ENCODE measurements at places on chromosomes 6 and 20. TPM values are rescaled to one million over a fixed set of nuclear protein-coding genes. Genes with fewer than 3 reads are reported as not detected.

DNA sequence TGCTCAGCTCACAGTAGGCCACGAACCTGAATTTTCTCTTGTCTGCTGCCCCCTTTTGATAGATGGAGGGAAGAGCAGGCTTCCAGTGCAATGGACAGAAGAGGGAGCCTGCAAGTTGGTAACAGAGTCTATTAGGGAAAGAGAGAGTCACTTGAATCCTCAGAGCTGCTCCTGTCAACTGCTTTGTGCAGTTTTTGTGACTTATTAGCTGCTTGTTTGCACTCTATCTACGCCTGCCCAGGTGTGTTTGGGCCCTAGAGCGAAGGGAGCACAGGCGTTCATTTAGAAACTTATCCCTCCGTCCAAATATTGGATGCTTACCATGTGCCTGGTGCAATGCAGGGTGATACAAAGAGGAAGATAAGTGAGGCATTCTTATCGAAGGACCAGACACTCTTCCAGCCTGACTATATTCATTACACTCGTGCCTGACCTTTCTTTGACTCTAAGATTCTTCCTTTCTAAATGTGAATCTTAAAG, 11.6 kb upstream of the SLC2A12 start:
- peak; percentile 66 for DNase-seq

- no peak for DNase-seq
Measured at GRCh38 chr6:70700922-70701876, 33.5 kb downstream of the SMAP1 start.

GRCh38 chr20:47455133-47456040, 46.3 kb upstream of the NCOA3 start:
- DNase-seq: no peak

DNA sequence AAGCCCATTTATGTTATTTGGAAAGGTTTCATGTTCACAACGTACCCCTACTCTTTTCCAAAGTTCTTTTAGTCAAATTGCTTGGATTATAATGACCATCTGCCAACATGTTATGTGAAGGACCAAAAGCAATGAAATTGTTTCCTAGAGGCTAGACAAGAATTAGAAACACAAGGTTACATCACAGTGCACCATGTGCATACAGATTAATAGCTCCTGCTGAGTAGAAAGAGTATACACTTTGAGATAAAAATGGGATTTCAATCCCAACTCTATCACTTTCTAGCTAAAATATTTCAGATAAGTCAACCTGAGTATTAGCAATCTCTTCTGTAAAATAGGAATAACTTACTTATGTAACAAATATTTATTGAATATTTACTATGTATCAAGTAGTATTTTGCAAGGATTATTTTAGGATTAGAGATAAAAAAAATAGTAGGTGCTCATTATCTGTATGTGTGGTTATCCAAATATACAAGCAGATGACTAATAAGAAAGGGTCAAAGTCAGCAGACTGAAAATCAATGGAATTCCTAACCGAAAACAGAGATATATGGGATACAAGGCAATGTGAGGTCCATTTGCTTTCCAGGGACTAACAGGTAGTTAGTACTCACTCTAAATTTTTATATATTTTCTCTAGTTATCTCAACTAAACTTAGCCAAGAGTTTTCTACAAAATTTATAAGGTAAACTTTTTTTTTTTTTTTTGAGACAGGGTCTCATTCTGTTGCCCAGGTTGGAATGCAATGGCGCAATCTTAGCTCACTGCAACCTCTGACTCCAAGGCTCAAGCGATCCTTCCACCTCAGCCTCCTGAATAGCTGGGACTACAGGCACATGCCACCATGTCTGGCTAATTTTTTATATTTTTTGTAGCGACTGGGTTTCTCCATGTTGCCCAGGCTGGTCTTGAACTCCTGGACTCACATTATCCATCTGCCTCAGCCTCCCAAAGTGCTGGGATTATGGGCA, 127.7 kb downstream of the PDSS2 start:
- DNase-seq: no peak

DNA sequence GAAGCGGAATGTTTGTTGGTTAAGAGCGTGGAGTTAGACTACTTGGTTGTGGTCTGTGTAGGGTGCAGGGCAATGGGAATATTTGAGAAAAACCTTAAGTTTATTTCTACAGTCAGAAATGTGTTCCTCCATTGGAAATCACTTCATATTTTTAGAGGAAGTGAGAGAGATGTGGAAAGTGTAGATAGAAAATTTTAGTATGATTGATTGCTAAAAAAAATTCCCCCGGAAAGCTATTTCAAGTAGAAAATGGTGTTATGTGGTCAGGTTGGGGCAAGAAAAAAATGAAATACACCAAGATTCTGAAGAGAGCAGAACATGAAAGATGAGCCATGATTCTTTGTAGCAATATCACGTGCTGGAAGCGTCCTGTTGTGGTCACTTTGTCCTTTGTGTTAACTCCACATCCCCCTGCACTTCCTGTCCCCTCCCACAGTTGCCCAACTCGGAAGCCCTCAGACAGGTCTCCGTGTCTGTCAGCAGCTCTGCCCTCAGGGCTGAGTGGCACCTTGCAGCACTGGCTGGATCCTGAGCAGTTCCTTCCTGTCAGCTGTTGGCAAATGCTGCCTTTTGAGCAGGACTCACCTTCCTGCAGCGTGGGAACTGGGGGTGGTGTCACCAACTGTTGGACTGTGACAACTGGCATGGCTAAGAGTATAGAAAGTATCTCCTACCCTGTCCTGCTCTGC, 137.5 kb upstream of the SLC24A3 start:
- no peak for DNase-seq

DNA sequence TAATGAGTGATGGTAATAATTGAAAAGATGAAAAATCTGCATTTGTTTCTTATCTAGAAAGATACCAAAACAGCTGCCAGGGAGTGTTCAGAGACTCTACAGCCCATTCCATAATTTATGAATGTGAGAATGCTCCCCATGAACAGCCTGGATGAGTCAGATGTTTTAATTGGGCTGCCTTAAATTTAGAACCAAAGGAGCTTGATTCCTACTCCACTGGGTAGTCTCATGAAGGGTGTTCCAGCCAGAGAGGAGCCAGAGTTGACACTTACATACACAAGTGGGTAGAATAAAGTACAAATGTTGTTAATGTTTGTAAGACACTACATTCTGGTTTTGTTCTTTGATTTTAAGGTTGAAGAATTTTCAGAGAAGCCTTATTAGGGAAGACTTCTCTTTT, 158.7 kb upstream of the PRND start:
- no peak for DNase-seq

DNA sequence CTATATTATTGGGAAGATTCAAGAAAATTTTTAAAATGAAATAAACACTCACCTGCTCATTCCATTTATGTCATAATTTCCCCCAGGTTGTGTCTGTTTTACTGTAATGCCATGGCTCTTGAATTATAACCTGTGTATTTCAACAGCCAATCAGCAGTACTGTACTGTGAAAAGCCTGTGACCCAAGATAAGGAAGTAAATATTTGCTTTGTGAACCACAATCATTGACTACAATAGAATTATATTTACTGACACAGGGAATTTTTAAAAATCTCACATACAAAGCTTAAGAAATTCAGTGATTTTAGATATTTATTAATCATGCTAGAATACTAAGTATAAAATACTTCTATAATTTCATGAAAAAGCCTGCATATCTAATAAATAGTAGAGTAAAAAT, 6.0 kb downstream of the RGS17 start:
- no peak for DNase-seq

- DNase-seq: no peak
Measured at GRCh38 chr6:137904822-137905617, 38.0 kb downstream of the TNFAIP3 start.

DNA sequence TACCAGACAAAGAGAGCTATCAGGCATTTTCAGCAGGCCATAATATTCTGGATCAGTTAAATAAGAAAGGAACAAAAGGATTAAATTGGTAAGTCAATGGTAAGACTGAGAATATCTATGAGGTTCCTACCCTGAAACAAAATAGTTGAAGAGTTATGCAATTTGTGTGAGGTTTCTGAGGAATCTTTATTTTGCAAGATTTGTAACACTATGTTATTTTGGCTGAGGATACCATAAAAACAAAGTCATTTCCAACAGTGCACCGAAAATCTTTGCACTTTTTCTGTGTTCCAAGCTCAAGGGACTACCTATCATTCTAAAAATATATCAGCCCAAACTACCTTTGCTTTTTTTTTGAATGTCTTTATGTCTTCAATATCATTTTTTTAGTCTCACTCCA, 383.3 kb upstream of the CITED2 start:
- DNase-seq: no peak

DNA sequence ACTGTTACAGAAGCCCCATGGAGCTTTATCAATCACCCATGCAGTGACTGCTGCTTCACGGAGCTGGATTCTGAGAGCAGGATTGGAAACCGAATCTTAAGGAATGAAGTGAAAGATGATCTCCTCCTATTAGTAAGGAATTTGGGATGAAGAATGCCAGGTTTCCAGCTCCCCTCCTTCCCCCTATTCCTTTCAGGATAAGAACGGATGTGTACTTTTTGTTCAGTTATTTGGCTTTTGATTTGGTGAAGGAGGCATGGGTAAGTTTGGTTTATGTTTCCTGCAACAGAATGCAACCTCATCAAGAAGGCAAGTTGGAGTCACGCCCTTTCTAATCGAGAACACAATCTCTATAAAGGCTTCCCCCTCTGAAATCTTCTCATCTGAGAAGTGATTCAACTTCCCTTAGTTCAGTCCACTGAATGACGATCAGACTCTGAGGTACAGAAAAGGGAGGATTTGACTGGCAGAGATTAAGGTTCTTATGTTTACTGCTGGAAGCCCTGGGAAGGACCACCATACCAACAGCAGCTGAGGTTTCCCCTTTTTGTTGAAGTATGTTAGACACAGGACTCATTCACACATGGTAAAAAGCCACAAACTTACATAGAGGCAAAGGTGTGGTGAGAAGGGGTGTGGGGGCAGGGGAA, 5.5 kb downstream of the ELMO2 start:
- DNase-seq: peak; percentile 38

DNA sequence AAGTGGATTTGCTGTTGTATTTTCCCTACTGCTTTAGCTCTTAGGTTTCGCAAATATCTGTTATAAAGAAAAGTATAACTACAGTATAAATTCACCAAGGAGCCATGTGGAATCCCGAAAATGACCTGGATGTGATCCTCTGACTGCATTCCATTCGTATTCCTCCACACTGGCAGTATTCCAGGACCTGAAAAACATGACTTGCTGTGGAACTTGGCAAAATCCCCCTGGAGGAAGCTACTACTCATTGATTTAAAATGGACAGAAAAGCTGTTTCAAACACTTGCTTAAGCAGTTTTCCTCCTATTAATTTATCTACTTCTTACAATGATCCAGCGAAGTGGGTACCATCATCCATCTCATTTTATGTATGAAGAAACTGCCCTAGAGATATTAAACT, 13.3 kb upstream of the ENPP5 start:
- peak; percentile 39 for DNase-seq

DNA sequence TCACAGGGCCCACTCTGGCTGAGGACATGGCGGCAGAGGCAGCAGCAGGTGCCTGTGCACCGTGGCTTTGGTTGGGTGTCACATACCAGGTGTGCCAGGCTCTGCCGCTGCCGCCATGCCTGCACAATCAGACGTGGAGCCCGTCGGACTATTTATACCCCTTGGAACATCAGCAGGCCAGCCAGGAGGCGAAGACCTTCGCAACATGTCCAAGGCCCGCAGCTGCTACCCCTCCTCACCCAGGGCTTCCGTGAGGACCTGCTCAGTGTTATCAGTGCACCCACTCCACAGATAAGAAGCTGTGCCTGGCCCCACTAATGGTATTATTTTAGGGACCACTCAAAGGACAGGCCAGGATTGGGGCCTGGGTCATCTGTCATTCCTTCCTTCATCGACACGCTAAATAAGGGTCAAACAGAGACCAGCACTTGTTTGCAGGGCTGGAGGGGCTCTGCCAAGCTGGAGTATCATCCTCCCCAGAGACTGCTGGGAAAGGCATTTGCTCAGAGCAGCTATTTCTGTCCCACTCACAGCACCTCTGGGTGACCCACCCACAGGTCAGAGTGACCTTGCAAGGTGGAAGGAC, 109.2 kb downstream of the BMP7 start:
- no peak for DNase-seq

- DNase-seq: no peak
Measured at GRCh38 chr6:11766589-11767450, 11.8 kb downstream of the ADTRP start.

DNA sequence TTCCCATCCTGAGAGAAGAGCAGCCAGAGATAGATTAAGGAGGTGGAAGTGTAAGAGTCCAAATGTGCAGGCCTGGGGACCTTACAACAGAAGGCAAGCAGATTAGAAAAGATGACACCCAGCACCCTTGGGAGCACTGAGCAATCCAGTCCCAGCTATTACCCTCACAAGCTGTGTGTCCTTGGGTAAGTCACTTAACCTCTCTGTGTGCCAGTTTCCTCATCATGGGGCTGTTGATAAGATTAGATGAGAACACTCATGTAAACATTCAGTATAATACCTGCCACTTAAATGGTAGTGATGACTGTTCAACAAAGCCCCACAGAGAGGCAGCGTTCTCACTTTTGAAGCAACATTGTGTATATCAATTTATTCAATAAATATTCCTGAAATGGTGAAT, 114.8 kb upstream of the CST7 start:
- DNase-seq: no peak

DNA sequence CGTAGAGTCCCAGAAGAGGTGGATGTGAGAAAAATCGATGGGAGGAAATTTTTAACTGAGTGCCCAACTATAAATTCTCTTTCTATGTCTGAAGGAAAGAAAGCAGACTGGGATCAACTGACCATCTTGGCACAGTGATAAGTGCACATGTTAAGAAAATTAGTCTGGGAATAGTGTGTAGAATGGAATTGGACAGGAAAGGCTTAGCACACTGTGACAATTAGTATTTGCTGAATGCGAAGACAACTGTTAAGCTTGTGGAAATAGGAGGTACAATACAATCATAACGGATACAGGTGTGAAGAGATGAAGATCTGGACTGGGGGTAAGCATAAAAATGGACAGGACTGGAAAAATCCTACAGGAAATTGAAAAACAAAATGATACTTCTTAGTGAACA, 114.3 kb downstream of the FAM50B start:
- peak; percentile 40 for DNase-seq

DNA sequence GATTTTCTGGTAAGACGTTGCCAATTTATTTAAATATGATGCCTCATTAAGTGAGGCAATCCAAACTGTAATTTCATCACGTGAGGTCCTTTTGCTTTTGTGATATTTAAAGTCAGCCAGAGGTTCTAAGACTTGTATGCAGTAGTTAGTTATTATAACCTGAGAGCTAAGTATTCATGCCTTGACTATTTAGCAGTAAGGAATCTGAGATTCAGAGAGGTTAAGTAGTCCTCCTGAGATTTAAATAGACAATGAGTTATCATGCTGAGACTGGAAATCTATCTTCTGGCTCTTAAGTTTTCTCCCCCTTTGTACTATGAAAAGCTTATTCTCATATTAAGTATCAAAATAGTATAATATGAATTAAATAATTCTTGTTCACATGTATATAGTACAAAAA, 158.0 kb downstream of the UTRN start:
- no peak for DNase-seq

- DNase-seq: no peak
Measured at GRCh38 chr6:19024737-19025136, 637.6 kb downstream of the RNF144B start.

- DNase-seq: peak; percentile 83
Measured at GRCh38 chr6:32108094-32108627, 977 bp downstream of the TNXB start.

GRCh38 chr6:112695001-112695400, 347.9 kb downstream of the RFPL4B start:
- no peak for DNase-seq

Gene ACSS1
- 24.4 TPM for polyA plus RNA-seq

Gene POLR3F
- polyA plus RNA-seq: 11.1 TPM

Gene HSPA1L
- 3.7 TPM for polyA plus RNA-seq

Gene MAP3K4
- polyA plus RNA-seq: 20.9 TPM

Gene GSTA2
- not detected for polyA plus RNA-seq

Gene SPATS1
- polyA plus RNA-seq: not detected

Gene TTLL9
- polyA plus RNA-seq: 0.25 TPM

Gene HTR1E
- polyA plus RNA-seq: not detected

Gene CAPN11
- polyA plus RNA-seq: 0.61 TPM
